ENCODE measurements at places on chromosomes 5 and 9.
A peak's percentile ranks its signal among the peaks of the same experiment; 100 is the strongest.

DNA sequence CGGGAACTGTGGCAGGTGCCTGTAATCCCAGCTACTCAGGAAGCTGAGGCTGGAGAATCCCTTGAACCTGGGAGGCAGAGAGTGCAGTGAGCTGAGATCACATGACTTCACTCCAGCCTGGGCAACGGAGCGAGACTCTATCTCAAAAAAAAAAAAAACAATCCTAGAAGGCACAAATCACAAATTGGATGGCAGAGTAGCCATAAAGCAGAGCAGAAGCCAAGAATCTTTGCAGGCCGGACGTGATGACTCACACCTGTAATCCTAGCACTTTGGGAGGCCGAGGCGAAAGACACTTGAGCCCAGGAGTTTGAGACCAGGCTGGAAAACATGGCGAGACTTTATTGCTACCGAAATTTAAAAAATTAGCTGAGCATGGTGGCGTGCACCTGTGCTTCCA lies 9.2 kb upstream of the FUBP3 start:
- no peak for DNase-seq

DNA sequence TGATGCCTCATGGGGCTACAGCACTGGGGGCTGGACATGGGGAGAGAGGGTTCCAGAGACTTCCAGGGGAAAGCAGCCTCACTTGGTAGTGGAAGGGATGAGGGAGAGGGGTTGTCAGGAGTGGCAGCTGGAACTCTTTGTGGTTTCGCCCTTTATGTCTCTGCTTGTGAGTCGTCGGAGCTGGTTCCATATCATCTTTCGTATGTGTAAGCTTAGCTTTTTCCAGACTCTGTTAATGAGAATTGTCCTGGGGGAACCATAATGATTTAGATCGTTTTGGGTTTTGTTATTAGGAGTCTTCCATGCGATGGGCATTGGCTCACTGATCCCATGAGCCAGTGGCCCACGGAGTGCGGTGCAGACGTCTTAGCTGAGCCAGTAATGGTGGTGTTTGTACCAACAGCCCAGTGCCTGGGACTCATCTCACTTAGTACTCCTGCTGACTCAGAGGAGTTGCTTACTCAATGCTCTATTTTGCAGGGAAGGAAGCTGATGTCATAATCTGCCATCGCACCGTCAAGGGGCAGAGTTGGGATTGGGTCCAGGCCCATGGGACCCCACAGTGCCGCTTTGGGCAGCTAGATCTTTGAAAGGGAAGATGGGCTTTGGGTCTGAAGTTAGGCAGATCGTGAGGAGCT lies 48.5 kb downstream of the NEK6 start:
- no peak for DNase-seq

DNA sequence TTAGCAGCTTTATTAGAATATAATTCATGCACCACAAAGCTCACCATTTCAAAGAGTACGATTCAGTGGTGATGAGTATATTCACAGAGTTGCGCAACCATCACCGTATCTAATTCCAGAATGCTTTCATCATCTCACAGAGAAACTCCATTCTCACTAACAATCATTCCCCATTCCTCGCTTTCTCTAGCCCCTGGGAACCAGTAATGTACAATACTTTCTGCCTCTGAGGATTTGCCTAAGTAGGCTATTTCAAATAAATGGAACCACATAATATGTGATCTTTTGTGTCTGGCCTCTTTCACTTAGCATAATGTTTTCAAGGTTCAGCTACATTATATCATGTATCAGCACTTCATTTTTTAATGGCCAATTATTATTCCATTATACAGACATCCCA lies 145.1 kb upstream of the ADAMTS16 start:
- DNase-seq, result no peak

DNA sequence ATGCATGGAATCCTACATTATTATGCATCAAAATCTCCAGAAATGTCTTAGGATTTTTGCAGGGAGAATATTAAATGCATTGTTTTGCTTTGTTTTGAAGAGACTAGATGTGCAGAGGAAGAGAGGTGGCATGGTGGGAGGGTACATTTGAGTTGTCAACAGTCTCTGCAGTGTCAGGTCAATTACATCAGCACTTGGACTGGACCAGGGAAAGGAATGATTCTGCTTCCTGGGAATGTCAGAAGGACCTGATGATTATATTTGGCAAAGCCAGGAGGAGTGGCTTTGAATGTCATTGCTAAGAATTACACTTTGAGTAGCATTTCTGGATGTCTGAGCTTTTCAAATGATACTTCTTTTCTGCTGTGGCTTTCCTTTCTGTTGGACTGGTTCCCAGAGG lies 17.5 kb upstream of the TMEFF1 start:
- no peak for DNase-seq

- DNase-seq, result no peak
Measured at GRCh38 chr5:166532456-166533220, 1758.8 kb upstream of the WWC1 start.

DNA sequence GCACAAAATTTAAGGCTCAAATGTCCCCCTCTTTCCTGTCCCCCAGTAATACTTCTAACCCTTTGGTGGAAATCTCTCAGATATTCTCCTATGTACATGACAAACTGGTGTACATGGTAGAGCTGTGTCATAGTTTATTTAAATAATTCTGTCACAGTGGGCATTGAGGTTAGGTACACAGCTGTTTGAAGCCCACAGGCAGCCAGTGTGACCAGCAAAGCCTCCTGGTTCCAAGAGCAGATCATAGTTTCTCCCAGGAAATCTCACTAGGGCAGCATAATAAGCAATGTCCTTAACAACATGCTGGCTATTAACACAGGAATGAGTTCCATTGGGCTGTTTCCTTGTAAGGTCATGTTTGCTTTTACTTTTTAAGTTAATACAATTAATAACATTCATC lies 63.9 kb downstream of the NDST1 start:
- DNase-seq, result no peak

GRCh38 chr5:96609369-96609768 lies 52.8 kb upstream of the CAST start:
- no peak for DNase-seq

GRCh38 chr5:88845081-88845697 lies 37.8 kb downstream of the MEF2C start:
- DNase-seq, result no peak

GRCh38 chr9:129252937-129253802 lies 75.1 kb upstream of the IER5L start:
- no peak for DNase-seq

GRCh38 chr5:157265714-157266285 lies at the start of gene CYFIP2:
TSS of gene CYFIP2 (plus strand) at chr5:157266123. CDS start at chr5:157285362, 19,239 bp downstream.
- peak; percentile 31 for DNase-seq

DNA sequence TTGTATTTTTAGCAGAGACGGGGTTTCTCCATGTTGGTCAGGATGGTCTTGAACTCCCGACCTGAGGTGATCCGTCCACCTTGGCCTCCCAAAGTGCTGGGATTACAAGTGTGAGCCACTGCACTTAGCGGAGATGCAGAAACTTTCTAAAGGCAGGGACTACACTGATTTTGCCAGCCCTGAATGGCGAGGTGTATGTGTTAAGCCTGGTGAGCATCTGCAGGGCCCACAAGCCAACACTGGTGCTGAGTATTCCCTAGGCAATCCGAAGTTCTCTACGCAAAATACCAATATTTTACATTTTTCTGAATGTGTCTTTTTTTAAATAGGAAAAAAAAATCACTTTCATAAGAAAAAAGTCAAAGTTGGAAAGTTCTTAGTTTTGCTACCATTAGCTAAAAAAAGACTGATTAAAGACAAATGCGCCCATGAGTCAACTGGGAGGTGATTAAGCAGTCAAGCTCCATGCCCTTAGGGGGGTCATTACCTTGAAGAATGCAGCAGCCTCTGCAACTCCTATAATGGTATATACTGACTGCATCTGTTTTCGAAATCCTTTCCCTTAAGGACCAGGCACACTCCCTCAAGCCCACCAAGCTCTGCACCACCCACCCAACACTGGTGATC lies 502.8 kb downstream of the BNC2 start:
- no peak for DNase-seq

DNA sequence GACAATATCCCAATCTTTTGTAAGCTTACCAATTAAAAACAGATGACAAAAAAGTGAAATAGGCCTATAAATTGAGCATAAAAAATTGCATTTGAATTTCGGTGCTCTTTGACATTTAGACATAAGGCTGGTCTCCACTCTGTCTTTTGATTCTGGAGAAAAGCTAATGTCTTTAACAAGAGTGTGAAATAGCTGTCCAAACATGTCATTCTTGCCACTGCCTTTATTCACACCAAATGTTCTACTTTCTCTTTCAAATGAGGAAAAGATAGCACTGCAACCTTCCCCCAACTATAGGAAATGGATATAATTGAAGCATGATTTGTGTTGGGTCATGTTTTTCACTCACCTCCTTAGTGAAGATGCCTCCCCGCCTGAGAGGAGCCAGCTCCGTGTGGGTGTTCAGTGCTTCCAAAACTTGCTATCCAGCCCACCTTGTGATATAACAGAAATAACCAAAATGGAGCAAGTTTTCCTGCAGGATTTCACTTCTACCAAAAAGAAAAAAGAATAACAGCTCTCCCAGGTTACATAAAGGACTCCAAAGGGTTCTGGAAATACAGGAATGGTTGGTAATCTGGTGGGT lies 55.2 kb upstream of the STK32A start:
- DNase-seq, result no peak

DNA sequence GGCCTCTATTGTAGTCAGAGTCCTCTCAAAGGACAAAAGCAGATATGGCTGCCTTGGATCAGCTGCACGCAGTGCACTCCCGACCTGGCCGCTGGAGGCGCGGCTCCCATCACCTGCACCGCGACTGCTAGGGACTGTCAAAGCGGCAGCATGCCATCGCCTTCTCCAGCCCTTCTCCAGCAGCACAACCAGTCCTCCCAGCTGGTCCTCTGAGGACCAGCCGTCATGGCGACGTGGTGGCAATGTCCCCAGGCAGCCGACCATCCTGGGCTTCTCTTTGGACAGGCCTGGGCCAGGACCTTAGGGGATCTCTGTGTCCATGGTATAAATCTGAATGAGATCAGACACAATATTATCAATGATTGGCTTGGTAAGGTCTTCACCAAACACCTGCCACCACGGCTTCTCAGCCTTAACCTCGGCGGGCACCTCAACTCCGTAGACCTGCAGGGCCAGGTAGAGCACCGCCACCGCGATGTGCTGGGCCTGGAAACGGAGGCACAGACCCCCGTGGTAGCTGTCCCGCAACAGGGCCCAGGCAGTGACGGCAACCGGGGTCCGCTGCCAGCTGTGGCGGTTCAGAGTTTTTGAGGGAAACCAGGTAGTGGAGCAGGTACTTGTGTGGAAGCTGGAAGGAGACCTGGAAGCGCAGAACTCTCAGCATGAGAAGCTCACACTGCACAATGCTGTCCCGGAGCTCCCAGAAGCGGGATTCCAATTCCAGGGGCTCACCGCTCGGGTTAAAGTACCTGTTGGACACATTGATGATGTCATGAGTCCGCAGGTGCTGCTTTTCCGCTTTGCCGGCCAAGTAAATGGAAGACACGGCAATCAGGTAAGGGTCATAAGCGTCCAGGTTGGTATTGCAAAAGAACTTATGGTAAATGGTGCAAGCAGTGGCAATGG lies 8.5 kb downstream of the DUSP1 start:
- no peak for DNase-seq

DNA sequence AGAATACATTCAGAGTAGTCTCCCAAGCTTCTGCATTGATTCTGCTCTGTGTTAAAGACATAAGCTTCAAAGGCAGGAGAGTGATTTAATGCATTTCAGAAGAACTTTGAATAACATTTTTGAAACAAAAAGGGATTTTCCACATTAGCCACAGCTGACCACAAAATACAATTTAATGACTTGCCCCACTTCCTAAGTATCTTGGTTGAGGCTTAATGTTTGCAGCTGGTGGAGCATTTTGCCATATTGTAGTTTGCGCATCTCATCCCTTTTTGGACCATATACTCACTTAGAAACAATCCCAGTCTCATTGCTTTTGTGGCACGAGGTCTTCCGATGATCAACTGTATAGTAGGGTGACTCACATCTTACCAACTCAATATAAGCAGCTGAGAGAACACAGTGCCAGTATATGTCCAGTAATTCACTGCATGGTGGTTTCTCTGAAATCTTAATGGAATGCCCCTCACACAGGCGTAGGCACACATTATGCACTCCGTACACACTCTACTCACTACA lies 455.8 kb upstream of the PTGER4 start:
- DNase-seq, result no peak

DNA sequence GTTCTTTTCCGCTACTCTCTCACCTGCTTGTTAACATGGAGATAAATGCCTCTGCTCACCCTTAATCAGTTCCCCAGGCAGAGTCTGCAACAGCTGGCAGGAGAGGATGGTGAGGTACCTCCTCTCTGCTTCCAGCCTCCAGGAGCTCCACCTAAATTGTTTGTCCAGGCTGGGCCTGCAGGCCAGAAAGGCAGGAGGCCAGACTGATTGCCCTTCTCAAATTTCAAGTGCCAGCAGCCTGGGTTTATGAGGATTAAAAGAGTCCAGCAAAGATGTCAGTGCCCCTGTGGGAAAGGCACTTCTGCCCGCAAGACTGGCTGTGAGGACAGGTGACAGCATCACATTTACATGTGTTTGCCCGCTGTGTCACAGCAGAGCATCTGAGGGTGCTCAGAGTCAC lies 19.8 kb downstream of the CORO2A start:
- DNase-seq, result no peak

GRCh38 chr5:154165886-154166285 lies 24.6 kb upstream of the GALNT10 start:
- no peak for DNase-seq

- no peak for DNase-seq
Measured at GRCh38 chr9:18544456-18544855, 70.5 kb downstream of the ADAMTSL1 start.

GRCh38 chr5:143402553-143403333 lies 743 bp downstream of the NR3C1 start:
- DNase-seq, result peak; percentile 20

GRCh38 chr9:69325409-69326212 lies 596 bp downstream of the ENTREP1 start:
- no peak for DNase-seq

DNA sequence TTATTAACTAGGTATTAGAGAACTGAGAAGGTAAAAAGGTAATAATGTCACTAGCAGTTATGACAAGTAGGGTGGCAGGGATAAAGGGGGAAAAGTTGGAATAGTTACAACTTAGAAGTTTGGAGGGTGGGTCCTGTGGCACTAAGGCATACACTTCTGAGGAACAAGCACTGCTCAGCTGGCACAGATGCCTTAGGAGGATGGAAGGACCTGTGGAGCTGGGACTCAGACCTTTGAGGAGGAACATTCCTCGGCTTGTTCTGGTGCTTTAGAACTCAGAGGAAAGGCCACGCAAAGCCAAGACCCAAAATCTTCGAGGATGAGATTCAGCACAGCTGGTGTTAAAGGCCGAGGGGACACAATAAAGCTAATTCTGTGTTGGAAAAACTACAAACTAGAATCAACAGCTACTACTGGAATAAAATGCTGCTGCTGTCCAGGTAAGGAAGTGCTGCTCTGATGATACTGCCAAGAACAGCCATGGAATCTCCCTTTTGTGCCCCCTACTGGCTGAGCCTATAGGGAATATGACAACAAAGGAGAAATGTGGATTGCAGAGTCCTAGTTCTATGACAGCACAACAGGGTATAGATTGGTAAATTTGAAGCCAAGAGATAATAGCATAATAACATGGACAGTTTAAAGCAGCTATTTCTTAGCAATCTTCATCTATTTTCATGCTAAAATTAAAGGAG lies 126.7 kb downstream of the SLC25A46 start:
- no peak for DNase-seq

GRCh38 chr5:150270541-150271295 lies 18.9 kb downstream of the CAMK2A start:
- DNase-seq, result no peak

GRCh38 chr5:133358271-133358670 lies 254.1 kb downstream of the FSTL4 start:
- no peak for DNase-seq

GRCh38 chr5:65919773-65920172 lies 6.6 kb upstream of the ERBIN start:
- no peak for DNase-seq

- no peak for DNase-seq
Measured at GRCh38 chr9:134260801-134261200, 65.5 kb upstream of the RXRA start.
